ENCODE measurements at places on chromosomes 11 and 22.

GRCh38 chr11:76834151-76834550 lies 26.6 kb upstream of the ACER3 start:
- no peak for DNase-seq

DNA sequence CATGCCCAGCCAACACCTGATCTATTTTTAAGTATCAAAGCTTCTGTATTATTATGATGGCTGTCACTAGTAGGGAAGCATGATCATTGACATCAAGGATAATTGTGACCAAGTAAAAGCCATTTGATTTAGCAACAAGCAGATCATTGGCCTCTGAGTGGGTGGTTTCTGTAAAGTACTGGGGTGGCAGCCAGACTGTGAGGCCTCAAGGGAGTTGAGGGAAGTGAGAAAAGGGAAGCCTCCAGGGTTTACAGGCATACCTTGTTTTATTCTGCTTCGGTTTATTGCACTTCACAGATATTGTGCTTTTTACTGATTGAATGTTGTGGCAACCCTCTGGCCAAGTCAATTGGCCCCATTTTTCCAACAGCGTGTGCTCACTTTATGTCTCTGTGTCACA lies 60.1 kb downstream of the PRR5L start:
- DNase-seq = peak; percentile 52

GRCh38 chr22:21657360-21658032 lies 8.3 kb upstream of the PPIL2 start:
- peak; percentile 94 for DNase-seq

DNA sequence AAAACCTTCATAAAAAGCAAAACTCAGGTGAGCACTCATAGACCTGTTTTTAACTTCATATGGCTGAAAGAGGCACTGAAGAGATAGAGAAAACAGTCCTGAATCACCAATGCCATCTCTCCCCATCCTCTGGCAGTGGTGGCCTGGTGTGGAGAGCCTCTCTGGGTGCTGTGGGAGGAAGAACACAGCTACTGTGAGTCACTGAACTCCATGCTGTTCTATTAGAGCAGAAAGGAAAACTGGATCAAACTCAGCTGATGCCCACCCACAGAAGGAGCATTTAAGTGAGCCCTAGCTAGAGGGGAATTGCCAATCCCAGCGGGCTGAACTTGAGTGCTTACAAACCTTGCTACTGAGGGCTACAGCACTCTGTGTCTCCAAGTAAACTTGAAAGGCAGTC lies 115.3 kb upstream of the SESN3 start:
- no peak for DNase-seq

- DNase-seq = no peak
These were observed 8.0 kb downstream of the MPEG1 start for GRCh38 chr11:59204746-59205145.

DNA sequence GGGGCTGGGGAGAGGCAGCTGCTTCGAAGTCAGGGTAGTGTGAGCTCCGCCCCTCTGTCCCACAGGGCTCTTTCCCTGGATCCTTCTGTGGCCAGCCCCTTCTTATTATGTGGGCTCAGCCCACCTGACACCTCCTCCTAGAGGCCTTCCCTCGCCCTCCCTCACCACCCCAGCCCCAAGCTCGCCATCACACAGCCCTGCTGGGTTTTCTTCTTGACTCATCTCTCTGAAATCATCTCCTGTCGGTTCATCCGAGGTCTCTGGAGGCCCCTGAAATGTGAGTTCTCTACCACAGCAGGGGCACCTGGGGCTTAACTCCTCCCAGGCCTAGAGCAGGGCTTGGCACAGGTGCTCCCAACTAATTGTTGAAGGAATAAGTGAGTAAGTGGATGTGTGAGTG lies 65.2 kb downstream of the CACNA1I start:
- no peak for DNase-seq

DNA sequence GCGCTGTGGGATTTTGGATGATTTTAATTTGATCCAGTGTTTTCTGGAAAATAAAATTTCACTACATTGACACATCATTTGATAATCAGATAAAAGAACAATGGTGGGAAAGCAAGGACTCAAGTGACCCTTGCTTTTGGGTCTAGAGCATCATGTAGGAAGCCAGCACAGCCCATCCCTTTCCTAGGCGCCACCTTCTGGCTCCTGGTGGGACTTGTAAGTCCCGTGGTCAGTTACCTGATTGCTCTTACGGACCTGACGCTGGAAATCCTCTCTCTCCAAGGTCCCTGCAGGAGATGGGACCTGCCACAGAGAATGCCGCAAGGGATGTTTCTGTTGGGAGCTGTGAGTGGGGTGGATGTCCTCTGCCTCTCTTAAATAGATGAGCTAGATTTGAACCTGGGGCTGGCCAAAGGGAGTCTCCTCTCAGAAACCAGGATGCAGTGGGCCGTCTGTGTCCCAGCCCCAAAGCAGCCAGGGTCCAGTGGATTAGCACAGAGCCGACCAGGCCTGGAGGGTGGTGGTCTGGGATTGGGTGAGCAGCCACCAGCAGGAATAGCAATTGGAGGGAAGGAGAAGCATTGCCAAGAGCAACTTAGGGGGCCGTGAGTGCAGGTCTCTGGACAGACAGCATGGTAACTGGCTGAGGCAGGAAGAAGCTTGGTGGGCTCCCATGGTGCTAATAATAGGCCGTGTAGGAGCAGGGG lies 21.7 kb downstream of the TIMP3 start:
- peak; percentile 31 for DNase-seq

DNA sequence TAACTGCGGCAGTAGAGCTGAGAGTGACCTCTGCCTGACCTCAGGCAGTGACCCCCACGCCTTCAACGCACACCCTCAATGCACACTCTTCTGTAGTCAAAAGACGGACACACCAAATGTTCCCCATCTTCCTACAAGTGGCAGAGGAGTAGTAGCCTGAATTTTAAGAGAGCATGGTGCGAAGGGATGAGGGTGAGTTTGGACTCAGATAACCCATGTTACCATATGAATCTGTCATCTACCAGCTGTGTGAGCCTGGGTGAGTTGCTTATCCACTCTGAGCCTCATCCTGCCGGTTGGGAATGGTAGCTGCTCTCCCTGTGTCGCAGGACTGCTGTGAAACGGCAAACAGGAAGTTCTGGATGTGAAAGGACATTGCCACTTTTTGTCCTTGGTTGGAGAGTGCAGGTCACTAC lies 20.6 kb upstream of the ROBO3 start:
- no peak for DNase-seq

GRCh38 chr11:4664786-4665185 lies 21.0 kb downstream of the OR51E1 start:
- no peak for DNase-seq
